Effector memory CD8-positive, alpha-beta T cell (primary cell): ENCODE measurements at places on chromosomes 2 and 18.

DNA sequence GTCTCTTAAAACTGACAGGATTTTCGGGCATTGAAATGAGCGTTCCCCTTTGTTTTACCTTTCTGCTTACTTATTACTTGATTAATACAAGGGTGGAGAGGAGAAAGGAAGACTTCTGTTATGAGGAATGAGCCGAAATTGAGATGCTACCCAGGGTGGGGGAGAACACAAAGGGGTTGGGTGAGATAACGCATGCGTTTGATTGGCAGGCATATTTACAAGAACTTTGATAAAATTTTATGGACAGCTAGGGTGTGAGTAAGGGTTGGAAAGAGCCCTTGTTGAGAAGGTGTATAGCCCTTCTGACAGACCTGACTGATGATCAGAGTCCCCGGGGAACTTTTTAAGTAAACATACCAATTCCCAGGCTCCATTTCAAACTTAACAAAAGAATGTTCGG, 1.8 kb downstream of the RNF138 start:
- DNase-seq: no peak

- no peak for DNase-seq
These were observed 62.8 kb downstream of the GALNT14 start for GRCh38 chr2:31075431-31075830.

DNA sequence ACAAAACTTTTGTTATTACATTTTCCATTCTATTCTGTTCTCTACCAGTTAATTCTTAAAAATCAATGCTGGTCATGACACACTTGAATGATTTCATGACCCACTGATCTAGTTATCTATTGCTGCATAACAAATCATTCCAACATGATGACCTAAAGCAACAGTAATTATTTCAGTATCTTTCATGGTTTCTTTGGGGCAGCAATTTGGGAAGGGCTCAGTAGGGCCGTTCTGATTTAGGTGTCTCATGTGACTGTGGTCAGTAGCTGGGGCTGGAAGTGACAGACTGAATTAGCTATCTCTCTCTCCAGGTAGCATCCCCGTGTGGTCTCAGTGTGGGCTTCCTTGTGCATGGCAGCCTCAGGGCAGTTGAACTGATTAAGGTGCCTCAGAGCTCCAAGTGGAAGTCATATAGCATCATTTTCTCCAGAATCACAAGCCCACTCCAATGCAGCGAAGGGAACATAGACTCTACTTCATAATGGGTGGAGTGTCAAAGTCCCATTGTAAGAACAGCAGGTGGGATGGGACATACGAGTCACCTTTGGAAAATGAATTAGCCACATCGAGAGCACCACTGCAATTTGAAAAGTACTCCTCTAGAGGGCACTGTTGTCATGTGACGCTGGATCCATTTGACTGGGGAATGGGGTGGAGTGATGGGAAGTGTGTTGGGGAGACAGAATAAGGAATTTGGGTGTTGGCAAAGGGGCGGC, 39.1 kb upstream of the FAM136A start:
- DNase-seq: peak; percentile 44

DNA sequence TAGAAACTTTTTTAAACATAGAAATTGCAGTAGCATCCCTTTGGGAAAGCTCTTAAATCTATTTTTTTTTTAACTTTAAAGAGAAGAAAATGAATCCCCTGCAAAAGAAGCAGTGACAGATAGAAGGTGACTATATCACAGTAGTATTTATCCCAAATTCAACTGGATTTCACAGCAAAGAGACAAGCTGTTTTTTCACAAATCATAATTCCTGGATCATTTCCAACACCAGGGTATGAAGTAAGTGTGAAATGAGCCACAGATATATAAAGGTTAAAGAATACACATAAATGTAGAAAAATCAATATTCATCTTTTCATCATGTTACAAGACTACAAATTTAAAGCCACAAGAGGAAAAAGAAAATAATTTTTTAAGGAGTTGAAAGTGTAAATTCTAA, 1404.9 kb upstream of the NXPH2 start:
- no peak for DNase-seq

DNA sequence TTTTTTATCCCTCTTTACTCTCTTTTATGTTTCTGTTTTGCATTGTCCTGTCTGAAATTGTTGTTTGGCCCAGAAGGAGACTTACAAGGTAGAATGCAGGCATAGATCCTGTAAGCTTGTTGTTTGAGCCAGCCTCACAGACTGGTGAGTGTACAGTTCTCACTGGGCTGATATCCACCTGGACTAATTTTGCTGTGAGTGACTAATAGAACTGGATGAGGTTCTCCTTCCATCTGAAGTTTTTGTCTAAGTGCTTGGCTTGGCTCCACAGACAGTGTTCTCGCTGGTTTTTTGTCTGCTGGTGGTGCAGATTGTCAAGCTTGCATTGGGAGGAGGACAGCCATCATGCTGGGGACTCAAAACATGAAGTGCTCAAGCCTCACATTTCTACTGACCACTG, 495.7 kb downstream of the TSN start:
- no peak for DNase-seq

- no peak for DNase-seq
These were observed 157.0 kb upstream of the ACAA2 start for GRCh38 chr18:49970319-49970718.

DNA sequence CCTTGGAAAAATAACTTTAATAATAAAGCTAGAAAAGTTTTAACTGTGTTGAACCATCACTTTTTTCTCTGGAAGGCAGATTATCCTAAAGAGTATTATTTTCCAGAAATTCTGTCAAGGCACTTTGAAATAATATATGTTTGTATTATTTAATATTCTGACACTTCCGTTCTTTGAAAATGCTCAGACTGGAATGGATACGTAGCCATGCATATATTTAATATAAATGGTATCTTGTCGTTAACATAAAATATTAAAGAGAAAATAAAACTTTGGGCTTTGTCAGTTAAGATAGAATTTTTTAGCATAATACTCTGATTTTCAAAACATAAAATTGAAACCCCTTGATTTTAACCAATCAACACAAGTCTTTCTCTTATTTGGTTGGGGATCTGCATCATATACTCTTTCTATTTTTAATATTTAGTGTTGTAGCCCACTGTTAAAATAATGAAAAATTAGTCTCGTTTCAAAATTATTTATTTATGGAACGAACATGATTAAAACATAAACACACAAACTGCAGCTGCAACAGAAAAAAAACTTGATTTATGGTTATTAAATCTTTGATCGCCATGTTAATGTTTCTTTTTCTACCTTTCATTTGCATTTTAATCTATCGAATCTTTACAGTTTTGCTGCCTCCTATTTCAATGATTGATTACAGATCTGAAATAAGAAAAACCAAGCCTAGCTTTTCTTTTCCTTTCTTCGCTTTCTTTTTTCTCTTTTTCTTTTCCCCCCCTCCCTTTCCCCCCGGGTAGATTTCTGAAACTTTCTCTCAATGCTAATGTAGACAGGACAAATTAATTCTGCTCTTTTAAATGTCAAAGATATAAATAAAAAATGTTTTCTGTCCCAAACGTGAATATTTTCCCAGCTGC, 145.5 kb downstream of the MEIS1 start:
- DNase-seq: no peak

DNA sequence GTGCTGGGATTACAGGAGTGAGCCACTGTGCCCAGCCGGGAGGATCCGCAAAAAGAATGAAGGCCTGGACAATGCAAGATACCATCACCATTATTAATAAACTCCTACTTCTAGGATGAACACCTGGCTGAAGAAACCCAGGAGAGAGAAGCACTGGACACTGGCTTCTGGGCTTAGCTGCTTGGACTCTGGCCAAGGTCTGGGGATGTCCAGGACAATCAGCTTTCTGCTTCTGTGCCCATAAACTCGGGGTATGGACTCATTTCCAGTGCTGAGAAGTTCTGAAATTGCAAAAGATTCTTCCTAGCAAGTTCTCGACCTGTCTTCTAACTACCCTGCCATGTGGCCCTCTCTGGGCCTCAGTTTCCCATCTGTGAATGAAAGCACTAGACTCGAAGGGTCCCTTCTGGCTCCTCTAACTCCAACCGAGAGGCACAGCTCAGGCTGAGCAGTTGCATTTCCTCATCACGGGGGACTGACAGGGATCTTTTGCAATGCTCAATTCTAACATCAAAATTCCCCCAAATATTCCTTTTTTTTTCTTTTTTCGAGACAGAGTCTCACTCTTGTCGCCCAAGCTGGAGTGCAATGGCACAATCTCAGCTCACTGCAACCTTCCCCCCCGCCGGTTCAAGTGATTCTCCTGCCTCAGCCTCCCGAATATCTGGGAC, 2.4 kb upstream of the SH2D6 start:
- DNase-seq: no peak

- DNase-seq: no peak
These were observed 55.0 kb upstream of the LAMA1 start for GRCh38 chr18:7172611-7173010.

DNA sequence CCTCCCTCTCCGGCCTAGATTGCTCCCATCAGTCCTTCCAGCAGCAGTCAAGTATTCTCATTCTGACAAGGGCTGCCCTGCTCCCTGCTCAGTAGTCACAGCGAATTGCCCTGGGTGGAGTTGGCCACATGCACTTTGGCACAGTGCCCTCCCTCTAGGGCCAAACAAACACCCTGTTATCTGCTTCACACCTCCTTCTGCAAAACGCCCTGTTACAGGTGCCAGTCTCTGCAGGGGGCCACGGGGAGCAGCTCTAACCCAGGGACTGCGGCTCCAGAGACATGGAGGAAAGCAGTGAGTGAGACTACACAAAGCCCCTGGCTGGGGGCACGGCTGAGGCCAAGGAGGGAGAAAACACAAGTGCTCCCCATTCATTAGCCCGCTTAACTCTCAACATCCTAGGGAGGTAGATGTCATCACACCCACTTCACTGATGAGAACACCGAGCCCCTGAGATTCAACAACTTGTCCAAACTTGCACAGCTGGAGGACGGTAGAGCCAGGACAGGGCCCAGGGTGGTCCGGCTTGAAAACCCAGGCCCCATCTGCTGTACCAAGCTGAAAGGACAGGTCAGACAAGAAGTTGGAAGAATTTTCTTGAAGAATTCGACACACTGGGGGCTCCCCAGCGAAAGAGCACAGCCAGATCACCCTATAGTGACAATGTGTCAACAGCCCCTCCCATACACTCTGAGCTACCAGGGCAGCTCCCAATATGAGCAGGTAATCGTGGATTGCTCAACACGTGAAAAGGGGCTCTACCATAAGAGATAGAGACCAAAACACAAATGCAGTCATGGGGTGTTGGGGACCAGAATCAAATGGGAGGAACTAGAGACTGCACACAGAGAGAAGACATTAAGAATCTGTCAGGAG, 8.7 kb upstream of the TFCP2L1 start:
- no peak for DNase-seq

GRCh38 chr2:30514134-30514847, 67.2 kb downstream of the LCLAT1 start:
- DNase-seq: no peak

- DNase-seq: no peak
These were observed 150.5 kb upstream of the XPO1 start for GRCh38 chr2:61688369-61689334.

DNA sequence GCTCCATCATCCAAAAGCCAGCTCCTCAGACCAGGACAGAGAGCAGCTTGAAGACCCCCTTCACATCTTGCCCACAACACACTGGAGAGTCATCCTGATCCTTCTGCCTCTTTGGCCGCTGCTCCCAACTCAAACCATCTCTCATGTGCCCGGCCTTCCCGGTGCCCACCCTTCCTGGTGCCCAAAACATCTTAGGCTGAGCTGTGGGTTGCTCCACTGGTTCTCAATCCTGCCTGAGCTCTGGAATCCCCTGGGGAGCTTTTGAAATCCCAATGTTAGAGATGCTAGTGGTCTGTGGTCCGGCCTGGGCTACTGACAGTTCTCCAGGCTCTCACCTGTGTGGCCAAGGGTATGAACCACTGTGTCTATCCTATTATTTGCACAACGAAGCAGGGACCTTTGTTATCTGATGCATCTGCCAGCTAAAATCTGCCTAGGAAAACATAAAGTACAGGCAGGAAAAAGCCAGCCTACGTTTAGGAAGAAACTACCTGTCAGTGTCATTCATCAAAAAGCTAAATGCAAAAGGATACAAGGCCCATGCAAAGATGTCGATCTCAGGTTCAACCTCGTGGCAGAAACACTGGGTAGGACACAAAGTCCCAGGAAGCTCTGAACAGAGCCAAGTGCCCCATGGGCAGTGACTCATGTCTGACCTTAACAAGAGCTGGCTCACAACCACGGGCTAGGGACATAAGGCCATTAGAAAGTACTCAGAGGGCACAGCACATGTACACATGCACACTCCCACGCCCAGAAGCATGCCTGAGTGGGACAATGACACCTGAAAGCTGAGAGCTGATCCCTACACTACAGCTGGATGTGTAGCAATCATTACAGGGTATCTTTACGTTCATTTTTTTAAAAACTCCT, 30.8 kb downstream of the TBC1D8 start:
- DNase-seq: no peak

DNA sequence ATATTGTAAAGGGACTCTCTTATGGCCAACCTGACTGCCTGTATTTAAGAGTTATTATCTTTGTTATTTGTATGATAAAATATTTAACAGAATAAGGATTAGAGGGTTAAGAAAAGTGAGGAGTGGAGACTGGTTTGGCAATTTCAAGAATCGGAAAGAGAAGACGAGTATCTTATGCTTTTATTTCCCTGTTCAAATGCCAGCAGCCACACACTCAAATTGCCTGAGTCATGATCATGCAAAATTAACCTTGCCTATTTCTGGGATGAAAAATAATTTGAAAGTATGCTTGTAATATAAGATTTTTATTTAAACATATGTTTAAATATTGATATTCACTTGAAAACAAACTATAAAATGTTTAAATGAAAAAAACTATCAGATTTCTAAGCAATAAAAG, 188.6 kb downstream of the CD226 start:
- DNase-seq: no peak

DNA sequence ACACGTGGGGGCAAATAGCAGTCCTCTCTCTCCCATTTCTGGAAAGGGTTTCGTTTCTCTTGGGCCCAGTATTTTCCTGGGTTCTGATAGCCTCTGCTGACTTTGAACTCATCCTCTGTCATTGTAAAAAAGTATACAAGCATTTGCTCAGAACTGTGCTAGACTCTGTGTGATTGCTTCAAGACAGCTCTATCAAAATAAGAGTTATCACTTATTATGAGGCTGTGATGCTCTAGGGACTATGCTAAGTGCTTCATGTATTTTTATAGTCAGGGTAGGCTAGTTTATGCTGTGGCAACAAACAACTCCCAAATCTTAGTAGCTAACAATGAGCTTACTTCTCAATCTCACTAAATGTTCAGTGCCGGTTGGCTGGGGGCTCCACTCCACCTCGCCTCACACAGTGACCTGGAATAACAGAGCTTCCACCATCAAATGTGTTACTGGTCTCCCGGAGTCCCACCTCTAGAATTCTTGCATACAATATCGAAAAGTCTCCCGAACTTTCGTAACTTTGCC, 110.8 kb upstream of the CDC42EP3 start:
- DNase-seq: no peak

- DNase-seq: no peak
These were observed 13.9 kb upstream of the DNPEP start for GRCh38 chr2:219401606-219402005.

- DNase-seq: no peak
These were observed 114.9 kb downstream of the ALK start for GRCh38 chr2:29806461-29806860.

- DNase-seq: no peak
These were observed 27.2 kb downstream of the DPYSL5 start for GRCh38 chr2:26875065-26875634.
